ENCODE measurements at places on chromosomes 5 and 9.

DNA sequence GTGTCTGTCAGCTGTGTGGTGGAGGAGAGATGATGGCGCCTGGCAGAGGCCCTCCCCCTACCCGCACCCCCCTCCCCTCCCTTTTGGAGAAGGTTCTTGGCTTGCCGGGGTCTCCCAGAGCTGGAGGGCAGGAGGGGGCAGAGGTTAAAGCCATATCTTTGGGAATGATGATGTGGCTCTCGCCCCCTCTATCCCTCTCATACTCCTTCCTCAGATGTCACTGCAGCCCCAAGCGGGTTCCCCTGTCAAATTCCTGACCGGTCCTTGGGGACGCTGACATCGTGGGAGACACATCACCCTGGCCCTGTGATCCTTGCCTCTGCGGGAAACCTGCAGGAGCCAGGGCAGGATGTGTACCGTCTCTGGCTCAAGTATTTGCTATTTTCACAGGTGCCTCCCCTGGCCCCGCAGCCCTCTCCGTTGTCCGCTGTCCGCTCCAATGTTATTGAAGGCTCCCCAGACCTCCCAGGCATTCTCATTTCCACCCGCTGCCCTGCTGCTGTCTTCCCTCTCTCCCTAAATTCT lies 109.5 kb downstream of the FOXD1 start:
- no peak for DNase-seq

DNA sequence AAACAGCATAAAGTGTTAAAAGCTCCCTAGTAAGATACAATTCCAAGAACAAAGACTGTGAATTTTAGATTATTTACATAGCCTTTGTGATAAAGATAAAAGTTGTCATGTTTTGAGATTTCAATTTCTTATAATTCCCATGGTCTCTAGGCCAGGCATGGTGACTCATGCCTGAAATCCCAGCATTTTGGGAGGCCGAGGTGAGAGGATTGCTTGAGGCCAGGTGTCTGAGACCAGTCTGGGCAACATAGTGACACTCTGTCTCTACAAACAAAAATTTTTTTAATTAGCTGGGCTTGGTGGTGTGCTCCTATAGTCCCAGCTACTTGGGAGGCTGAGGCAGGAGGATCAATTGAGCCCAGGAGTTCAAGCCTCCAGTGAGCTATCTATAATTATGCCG lies 48.1 kb downstream of the BDP1 start:
- DNase-seq = no peak

GRCh38 chr9:126417684-126418083 lies 91.1 kb downstream of the MVB12B start:
- no peak for DNase-seq

GRCh38 chr9:30935730-30936129 lies 1448.7 kb upstream of the ACO1 start:
- no peak for DNase-seq

DNA sequence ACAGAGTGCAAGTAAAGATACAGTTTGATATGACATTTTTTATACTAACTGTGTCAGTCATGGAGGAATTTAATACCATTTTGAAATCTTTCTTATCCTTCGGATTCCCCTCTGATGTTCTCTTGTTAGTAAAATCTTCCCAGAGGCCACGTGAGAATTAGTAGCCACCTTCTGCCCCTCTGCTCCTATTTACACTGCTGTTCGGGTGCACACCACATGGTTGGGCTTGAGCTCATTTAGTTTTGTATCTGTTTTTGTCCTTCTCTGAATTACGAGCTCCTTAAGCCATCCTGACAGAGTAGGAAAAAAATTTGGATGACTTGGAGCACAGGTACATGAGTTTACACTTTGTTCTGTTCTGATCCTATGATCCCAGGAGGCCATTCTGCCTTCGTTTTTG lies 109.7 kb downstream of the SV2C start:
- DNase-seq = no peak

GRCh38 chr5:20307391-20307790 lies 319.4 kb upstream of the CDH18 start:
- DNase-seq = no peak

DNA sequence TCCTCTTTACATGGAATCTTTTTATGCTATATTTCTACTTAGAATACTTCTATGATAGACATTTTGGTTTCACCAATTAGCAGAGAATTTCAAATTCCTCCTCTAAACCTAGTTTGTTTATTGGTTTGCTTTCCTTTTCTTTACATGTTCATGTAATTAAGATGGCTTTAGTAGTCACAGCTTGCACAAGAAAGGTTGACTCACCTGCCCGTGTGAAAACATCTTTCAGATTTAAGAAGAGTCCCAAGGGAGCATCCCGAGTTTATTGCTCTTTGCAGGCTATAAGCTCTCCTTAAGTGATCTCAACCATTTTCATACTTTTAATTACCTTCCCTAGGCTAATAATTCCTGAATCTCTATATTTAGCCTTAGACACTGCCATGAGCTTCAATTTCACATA lies 28.9 kb downstream of the TYRP1 start:
- no peak for DNase-seq

- no peak for DNase-seq
These were observed 240.7 kb downstream of the CSNK1G3 start for GRCh38 chr5:123752552-123753179.

DNA sequence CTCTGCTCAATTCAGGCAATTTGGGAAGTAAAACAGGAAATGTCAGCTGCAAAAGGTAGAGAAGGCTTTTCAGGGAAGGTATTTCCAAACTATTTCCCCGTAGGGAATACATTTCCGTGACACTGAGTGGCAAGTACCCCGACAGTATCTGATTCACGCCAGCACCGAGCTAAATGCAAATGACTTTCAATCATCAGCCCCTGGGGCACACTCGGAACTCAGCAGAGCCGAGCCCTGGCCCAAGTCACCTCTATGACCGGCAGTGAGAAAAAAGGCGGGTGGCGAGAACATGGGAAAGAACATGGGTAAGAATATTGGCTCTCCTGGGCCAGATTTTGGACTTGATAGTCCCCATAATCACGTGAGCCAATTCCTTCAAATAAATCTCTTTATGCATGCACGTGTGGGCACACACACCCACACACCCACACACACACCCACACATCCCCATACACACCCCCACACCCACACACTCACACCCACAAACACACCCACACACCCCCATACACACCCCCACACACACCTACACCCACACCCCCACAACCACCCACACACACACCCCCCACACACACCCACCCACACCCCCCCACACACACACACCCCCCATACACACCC lies 43.0 kb downstream of the COL23A1 start:
- DNase-seq = no peak

DNA sequence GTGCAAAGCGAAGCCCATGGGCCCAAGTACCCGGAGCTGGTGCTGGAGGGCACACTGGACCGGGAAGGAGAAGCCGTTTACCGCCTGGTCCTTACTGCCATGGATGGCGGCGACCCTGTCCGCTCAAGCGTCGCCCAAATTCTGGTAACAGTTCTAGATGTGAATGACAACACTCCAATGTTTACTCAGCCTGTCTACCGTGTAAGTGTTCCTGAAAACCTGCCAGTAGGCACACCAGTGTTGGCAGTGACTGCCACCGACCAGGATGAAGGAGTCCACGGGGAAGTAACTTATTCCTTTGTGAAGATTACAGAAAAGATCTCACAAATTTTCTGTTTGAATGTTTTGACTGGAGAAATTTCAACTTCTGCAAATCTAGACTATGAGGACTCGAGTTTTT lies 936 bp downstream of the PCDHGA6 start:
- DNase-seq = no peak

DNA sequence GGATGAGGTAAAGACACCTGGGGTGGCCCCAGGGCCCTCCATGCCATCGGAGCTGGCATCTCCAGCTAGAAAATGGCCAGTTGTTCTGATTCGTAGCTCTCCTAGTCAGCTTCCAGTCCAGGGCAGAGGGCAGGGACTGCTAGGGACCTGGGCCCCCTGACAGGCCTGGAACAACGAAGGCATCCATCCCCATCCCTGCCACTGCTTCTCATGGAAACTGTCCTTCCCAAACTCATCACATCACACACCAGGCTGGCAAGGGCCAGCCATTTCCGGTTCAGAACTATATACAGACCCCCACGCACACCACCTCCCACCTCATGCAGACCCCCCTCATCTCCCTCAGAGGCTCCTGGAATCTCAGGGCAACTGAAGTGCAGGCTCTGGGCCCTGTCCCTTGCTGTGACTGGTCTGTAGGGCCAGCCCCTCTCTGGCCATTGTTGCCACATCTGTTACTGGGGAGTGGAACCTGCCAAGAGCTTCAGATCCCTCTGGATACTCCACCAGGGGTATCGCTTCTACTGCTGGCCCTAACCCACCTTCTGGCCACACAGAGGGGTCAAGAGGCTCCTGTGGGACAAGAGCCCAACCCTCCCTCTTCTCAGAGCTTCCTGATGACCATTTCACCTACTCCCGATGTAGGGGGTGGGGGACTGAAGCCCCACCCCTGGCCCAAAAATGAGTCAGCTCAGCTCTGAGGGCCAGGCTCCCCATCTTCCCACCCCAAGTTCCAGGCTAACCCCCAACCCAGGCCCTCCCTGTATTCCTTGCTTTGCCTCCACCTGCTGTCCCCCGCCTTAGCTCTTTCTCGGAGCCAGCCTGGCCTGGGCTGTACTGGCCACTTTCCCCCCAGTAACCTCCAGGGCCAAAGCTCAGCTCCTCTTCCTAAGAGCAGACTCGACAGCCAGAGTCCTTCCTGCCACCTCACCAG lies 1.2 kb upstream of the MZB1 start:
- no peak for DNase-seq

DNA sequence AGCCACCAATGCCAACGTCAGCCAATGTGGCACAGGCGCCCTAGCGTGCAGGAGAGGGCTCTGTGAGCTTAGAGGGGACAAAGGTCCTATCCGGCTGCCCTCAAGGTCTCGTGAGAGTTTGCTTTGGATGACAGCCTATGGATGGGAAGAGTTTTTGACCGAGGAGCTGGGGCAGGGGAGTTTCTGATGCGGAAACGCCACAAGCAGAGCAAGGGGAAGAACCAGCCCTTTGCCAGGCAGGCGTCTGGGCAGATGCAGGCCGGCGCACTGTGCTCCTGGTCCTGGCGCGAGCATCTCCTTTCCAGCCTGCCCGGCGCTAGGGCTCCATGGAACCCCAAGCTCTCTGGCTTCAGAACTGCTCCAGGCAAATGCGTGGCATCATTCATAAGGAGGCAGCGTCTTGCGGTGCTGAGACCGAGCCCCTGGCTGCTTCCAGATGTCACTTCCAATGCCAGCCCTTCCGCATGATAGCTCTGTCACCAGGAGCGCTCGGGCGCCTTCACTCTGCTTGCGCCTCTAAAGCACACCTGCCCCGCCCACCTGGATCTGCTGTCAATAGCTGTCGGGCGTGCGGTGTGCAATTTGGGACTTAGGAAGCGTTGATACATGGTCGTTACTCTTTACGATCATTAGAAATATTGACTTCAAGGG lies 374.9 kb upstream of the IRX1 start:
- no peak for DNase-seq

- DNase-seq = no peak
These were observed 503.6 kb downstream of the SEMA5A start for GRCh38 chr5:9042241-9042640.

GRCh38 chr9:125986966-125987365 lies 239.8 kb downstream of the PBX3 start:
- no peak for DNase-seq

DNA sequence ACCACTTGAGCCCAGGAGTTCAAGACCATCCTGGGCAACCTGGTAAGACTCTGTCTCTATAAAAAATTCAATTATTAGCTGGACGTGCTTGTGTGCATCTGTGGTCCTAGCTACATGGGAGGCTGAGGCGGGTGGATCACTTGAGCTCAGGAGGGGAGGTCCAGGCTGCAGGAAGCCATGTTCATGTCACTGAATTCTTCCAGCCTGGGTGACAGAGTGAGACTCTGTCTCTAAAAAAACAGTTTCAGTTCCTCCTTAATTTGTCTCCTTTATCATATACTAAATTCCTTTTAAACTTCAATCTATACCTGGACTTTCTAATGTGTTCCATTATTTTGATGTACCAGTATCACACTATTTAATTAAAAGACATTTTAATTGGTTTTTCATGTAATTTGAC lies 422.2 kb upstream of the TLE4 start:
- no peak for DNase-seq

DNA sequence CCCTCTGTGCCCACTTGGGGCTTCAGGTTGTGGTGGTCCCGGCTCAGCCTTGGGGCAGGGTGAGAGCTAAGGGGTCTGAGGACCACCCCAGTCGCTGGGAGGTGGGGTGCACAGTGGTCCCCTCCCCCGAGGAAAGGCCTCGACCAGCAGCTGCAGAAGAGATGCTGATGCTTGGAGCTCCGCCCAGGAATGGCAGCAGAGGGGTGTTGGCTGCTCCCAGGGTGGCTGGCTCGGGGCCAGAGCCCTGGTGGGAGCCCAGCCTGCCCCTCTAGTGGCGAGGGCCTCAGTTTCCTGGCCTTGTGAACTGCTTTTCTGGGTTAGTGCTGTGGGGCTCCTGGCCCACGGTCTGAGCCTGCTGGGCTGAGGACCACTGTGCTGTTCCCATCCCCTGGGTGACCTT lies 1.2 kb downstream of the DIPK1B start:
- no peak for DNase-seq

DNA sequence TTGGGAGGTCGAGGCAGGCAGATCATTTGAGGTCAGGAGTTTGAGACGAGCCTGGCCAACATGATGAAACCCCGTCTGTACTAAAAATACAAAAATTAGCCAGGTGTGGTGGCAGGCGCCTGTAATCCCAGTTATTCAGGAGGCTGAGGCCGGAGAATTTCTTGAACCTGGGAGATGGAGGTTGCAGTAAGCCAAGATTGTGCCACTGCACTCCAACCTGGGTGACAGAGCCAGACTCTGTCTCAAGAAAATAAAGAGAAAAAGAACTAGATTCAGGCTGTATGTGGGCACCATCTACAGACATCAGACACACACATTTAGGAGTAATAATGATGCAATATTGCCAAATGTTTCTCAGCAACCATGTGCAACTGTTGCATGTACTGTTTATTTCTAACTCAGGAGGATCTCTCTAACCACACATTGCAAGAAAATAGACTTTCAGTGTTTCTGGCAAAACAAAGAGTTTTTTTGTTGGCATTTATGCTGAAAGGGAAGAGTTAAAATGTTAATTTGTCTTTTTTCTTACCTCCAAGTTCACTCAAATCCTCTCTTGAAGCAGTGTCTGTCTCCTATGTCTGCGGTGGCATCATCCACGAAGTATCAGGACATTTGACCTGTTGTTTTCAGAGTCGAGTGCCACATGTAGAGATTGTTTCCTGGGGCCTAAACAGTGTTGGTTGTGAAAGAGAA lies 5.1 kb upstream of the ORM1 start:
- no peak for DNase-seq

DNA sequence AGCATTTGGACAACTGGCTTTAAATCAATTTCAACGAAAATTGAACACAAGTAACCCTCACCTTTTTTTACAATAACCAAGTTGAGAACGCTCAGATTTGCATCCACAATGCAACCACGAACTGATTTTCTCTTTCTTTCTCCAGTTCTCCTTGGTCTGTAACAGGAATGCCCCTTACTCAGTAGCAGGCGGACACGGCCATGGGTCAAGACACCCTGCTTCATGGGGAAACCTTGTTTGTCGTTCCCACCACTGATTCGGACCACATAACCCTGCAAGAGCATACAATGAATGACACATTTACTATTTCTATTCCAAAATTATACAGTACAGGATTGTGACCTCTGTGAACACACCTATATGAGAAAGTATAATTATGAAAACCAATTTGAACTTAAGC lies 1.4 kb downstream of the RPS6 start:
- no peak for DNase-seq
